GM13976 (cell line): ENCODE measurements at places on chromosomes 4 and X.

DNA sequence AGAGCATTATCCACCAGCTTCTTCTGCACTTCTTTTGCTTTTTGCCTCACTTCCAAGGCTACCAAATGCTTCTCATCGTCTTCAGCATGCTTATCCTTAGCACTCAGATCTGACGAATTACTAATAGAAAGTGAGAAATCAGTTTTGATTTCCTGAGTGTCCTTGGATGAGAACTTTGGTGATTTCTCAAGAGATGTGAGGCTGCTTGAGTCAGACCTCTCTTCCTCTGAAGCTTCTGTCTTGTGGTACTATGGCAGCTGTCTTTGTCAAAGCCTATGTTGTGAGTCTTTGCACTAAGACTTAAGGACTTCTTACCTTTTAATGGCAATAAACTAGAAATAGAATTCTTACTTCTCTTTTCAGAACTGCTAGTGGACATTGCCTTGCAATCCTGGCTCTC lies 169.9 kb downstream of the CPE start:
- DNase-seq: no peak

- no peak for DNase-seq
Observed at GRCh38 chr4:63379750-63380522, 1029.3 kb downstream of the TECRL start.

DNA sequence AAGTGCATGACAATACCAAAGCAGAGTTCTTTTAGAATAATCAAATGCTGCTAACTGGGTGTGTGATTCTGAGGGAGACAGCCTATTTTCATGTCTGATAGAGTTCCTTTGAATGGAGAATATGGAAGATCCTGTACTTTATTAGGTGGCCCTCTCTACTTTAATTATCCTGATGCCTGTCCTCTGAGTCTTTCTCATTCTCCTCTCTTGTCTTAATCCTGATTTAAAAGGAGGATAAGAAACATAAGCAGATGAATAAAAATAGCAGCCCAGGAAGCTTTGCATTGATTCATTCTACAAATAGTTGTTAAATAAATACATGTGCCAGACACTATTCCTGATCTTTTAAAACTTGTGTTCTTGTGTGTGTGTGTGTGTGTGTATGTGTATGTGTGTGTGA lies 387.3 kb downstream of the SPRY1 start:
- no peak for DNase-seq

GRCh38 chrX:72296991-72297390 lies 8.7 kb downstream of the CITED1 start:
- DNase-seq: no peak

DNA sequence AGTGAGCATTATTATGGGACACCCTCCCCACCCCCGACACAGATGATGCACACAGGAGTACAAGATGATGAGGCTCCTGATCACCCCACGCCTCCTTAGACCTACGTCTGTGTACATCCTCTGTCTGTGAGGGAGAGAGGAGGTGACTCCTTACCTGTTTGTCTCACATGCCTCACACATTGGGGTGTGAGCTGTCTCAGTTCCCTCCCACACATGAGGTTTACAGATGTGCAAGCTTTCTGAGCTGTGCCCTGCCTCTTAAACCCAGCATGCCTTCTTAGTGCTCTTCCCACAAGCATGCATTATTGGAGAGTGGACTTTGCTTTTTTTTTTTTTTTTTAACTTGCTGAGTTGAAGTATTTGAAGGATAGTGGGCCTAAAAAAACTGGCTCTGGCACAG lies 76.7 kb downstream of the CLCN5 start:
- DNase-seq: no peak

DNA sequence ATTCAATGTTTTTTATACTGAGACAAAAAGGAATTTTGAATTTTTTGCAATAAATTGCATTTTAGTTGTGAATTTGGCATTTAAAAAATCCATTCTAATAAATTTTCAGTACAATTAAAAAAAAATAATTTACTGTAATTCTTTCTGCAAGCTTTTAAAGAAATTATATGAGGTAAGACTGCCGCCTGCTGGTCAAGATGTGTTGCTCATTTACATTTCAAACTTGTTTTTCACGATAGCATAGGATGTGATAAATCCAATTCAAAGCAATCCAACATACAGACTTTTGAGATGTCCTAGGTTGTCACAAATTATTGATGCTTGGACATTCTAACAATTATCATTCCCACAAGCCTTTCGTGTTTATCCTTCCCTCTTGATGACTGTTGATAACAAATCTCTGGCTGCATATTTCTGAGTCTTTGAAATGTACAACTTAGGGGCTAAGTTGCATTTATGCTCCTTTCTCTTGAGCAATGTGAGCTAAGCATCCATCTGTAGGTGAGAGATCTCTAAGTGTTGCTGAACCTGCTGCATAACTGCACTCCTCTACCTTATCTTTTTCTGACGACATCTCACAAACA lies 21.7 kb upstream of the MFAP3L start:
- DNase-seq: peak; percentile 43

DNA sequence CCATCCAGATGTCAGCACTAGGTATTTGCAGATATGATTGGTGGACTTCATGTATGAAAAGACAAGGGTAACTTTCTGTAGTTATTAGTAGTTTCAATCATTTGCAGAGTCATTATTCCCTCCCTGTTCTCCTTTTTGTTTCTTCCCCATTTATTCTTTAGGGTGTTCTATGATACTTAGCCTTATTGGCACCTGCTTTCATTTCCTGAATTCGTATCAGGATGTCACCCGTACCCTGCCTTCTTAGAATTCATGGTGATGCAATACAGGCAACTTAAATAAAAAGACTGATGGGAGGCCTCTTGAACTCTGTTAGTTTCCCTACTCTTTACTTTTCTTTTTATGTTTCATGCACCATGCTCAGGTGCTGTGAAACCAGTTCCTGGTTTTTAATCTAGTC lies 24.2 kb downstream of the MAGED1 start:
- no peak for DNase-seq

DNA sequence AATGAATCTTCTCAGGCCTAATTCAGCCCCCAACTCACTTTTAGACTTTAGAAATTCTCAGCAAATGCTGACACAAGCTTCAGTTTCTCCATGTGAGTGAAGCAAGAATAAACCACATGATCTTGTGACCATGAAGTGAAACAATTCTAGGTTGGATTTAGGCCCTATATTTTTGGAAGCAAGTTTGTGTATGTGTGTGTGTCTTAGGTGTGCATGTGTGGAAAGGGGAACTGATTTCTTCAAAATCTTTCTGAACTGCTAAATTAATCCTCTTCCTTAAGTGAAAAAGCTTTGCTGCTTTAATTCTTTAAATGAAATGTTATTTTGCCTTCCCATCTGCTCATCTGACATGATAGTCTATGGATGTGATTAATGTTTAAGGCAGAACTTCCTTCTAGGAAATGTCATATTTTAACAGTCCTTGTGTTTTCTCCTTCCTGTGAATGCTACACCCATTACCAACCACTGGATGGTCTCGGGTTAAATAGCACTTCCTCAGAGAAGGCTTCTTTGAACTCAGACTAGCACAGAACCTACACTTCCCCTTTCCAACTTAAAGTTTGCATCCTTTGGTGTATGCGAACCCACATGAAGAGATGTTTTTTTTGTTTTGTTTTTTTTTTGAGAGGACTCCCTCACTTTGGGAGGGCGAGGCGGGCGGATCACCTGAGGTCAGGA lies 1.2 kb upstream of the TMEM144 start:
- peak; percentile 33 for DNase-seq

DNA sequence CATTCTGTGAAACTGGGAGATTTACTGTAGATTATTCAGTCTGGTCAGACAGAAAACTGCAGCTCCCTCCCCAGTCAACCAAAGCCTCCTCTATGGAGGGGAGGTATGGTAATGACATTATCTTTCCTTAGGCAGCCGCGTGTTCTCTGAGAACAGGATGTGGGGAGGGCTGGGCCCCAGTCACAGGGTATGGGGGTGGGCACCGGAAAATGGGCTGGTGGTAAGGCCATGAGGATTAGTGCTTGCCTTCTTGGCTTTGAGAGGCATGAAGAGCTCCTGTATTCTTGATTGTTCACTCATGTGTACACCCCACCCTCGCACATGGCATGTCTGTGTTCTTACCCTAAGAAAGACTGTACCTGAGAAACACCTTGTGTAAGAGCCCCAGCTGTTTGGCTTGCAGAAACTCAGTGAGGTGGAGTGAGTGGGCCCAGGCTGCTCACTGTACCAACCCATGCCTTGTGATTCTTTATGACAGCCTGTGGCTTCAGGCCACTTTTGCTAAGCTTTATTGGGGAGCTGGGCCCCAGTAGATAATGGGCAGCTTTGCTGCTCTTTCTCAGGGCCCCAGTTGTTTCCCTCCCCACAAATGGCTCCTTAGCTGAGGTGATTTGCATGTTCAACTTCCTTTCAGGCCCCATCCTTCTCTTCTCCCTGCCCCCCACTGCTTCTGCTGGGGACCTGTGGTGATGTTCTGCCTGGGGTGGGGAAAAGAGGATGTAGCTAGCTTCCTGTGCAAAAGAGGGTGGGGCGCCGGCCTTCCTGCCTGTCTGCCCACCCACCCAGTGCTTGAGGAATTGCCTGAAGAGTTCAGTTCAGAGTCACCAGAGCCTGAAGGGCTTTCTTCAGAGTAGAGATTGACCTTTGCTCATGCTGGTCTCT lies 30.7 kb downstream of the MSN start:
- peak; percentile 44 for DNase-seq
